Neuronal stem cell (in vitro differentiated cells): ENCODE measurements at places on chromosomes 7 and 10.

GRCh38 chr10:121736315-121737130 lies 138.3 kb upstream of the FGFR2 start:
- H3K27me3 ChIP-seq: no peaks in the 10 kb centered on the region
- H3K4me1 ChIP-seq: peaks cover 12% of the 10 kb centered on the region
- no peaks in the 10 kb centered on the region for H3K36me3 ChIP-seq
- no peak for DNase-seq

GRCh38 chr7:28217143-28217542 lies 36.5 kb upstream of the JAZF1 start:
- H3K36me3 ChIP-seq: no peaks in the 10 kb centered on the region
- H3K4me1 ChIP-seq: peaks cover 15% of the 10 kb centered on the region
- H3K27me3 ChIP-seq: no peaks in the 10 kb centered on the region
- H3K27ac ChIP-seq: no peak overlapping the region

DNA sequence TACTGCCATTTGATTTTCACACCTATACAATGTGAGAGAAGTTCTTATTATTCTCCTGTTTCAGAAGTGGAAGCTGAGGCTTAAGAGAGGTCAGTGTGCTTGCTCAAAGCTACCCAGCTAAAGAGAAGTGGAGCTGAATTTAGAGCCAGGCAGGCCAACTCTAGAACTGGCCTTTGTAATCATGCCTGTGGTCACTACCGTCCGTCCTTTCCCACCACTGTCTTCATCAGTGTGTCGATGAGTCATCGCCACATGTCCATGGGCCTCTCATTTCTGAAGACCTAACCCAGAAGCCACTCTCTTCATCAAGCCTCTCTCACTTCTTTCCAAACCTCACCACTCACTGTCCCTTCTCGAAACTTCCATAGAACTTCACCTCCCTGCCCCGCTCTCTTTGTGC lies 237.8 kb downstream of the KIAA1217 start:
- no peaks in the 10 kb centered on the region for H3K4me1 ChIP-seq
- no peaks in the 10 kb centered on the region for H3K27me3 ChIP-seq
- no peaks in the 10 kb centered on the region for H3K36me3 ChIP-seq

DNA sequence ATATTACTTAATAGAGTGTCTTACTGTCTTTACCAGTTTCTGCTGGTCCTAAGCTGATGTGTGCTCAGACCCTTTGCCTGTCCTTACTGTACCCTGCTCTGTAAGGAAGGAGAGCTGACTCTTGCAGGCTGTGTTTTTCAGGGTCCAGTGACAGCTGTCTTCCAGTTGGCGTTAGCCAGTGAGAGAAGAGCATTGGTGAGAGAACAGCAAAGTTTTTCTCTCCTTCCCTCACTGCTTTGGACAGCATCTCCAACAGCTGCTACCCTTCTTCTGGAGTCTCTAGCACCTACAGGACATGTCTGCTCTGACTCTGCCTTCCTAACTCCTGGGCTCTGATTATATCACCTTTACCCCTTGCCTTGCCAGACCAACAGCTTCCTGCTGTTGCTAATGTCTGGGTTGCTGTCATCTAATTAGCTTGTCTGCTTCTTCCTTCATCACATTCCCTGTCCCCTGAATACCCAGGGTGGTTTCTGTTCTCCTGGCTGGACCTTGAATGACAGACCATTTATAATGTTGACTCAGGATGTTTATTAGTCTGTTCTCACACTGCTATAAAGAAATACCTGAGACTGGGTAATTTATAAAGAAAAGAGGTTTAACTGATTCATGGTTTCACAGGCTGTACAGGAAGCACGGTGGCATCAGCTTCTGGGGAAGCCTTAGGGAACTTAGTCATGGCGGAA lies 23.5 kb upstream of the PANK1 start:
- no peaks in the 10 kb centered on the region for H3K36me3 ChIP-seq
- no peaks in the 10 kb centered on the region for H3K27me3 ChIP-seq
- H3K27ac ChIP-seq: no peak overlapping the region

GRCh38 chr10:45424668-45425404 lies 50.8 kb downstream of the ALOX5 start:
- H3K4me3 ChIP-seq: no peak overlapping the region
- no peak for DNase-seq
- no peaks in the 10 kb centered on the region for H3K27me3 ChIP-seq

DNA sequence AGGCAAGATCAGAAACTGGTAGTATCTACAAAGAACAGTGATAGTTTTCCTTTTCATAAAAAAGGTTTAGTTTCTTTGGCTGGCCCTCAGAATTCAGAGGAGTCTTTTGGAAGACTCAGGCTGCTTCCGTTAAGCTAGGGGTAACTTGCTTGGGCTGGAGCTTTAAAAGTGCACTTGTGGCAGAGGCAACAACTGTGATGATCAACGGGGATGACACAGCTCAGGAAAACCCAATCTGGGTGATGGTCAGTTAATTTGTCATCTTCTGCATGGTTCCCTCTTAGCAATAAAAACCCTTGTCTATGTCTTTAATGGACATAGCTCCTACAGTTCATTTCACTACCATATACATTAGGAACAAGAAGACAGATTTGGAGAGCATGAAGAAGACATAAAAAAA lies 46.7 kb downstream of the SGMS1 start:
- no peaks in the 10 kb centered on the region for H3K36me3 ChIP-seq
- peaks cover 4% of the 10 kb centered on the region for H3K4me1 ChIP-seq
- DNase-seq: no peak
- H3K4me3 ChIP-seq: no peak overlapping the region
- H3K27ac ChIP-seq: no peak overlapping the region

DNA sequence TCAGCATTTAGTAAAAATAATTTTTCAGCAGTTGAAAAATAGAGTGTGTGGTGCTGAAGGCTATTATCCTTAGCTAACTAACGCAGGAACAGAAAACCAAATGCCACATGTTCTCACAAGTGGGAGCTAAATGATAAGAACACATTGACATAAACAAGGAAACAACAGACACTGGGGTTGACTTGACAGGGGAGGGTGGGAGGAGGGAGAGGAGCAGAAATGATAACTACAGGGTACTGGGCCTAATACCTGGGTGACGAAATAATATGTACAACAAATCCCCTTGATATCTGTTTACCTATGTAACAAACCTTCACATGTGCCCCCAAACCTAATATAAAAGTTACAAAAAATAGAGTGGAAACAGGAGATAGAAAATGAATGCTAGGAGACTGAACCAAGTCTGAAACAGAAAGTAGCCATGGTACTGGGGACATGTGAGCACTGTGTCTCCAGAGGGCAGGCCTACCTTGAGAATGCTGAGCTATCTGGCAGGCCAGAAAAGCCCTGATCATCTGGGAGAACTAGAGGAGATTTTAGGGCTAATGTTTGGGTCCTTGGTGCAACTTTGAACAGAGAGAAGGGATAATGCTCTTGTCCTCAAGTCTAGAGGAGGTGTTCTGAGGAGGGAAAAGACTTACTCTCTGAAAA lies 4.7 kb upstream of the EFCAB10 start:
- no peaks in the 10 kb centered on the region for H3K36me3 ChIP-seq
- no peaks in the 10 kb centered on the region for H3K27me3 ChIP-seq
- no peak overlapping the region for H3K4me3 ChIP-seq
- H3K27ac ChIP-seq: no peak overlapping the region
- no peaks in the 10 kb centered on the region for H3K4me1 ChIP-seq
- no peak for DNase-seq

DNA sequence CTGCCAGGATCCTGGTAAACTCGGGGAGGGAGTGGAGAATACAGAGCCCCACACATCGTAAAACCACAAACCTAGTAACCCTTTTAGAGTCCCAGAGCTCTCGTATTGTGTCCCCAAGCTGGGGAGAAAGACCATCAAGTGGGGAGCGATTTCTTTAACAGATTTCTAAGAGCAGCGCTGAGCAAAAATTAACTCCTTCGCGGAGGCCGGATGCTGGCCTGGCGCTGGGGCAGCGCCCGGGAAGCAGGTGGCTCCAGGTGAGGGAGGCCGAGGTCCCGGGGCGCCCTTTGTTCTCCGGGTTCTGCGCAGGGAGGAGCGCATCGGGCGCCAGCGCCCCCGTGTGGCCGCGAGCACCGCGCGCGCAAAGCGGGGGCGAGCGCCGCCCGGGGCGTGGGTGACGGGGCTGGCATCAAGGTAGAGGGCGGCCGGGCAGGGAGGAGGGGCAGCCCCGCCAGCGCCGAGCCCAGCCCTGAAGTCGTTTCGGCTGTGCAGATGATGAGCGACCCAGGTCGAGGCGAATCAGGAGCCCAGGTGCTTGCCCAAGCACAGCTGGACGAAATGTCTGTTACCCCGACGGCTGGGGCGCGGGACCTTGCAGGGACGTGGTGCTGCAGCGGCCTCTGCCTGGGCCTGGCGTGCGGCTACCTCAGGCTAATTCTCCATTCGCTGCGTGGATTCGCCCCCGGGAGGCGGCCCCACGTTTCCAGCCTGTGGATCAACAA lies 10.4 kb upstream of the FGFR2 start:
- H3K4me3 ChIP-seq: no peak overlapping the region
- H3K36me3 ChIP-seq: no peaks in the 10 kb centered on the region
- H3K27me3 ChIP-seq: peaks cover 2% of the 10 kb centered on the region
- no peak for DNase-seq
- H3K27ac ChIP-seq: no peak overlapping the region

DNA sequence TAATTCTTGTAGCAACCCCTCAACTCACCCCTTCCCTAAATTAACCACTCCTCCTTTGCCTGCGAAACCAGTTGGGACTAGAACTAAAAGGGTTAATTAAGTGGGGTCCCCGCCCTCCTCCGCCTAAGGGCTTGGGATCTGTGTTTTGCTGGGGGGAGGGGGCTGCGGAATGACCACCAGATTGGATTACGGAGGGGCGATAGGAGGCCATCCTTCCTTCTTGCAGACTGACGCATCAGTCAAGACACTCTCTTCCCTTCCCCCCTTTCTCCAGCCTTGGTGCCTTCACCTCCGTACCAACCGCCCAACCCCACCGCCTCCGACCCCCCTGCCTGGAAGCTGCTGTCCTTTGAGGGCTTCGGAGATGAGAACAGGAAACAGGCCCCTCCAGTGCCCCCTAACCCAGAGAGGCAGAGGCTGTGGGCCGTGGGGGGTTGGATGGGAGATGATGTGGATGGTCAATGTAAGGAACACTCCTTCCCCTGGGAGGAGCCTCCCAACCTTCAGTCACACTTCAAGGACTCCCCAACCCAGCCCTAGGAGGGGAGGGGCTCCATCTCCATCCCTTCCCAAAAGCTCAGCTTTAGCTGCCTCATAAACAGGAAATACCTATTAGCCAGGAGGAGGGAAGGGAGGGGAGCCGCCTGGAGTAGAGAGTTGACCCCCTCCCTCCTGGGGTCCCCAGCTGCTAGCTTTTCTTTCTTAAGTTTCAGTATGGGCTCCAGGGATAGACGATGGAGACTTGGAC lies 997 bp upstream of the LDB1 start:
- H3K4me3 ChIP-seq: peak overlapping the region; percentile 92
- peak overlapping the region; percentile 98 for H3K27ac ChIP-seq
- no peaks in the 10 kb centered on the region for H3K36me3 ChIP-seq
- H3K4me1 ChIP-seq: peaks cover 39% of the 10 kb centered on the region
- DNase-seq: peak; percentile 77
- no peaks in the 10 kb centered on the region for H3K27me3 ChIP-seq

GRCh38 chr7:85851571-85852193 lies 664.8 kb upstream of the SEMA3D start:
- no peaks in the 10 kb centered on the region for H3K36me3 ChIP-seq
- DNase-seq: peak; percentile 29
- H3K4me1 ChIP-seq: no peaks in the 10 kb centered on the region

- DNase-seq: no peak
- no peaks in the 10 kb centered on the region for H3K4me1 ChIP-seq
- no peak overlapping the region for H3K27ac ChIP-seq
- H3K27me3 ChIP-seq: no peaks in the 10 kb centered on the region
Observed at GRCh38 chr10:11026773-11027172, 9.1 kb downstream of the CELF2 start.

DNA sequence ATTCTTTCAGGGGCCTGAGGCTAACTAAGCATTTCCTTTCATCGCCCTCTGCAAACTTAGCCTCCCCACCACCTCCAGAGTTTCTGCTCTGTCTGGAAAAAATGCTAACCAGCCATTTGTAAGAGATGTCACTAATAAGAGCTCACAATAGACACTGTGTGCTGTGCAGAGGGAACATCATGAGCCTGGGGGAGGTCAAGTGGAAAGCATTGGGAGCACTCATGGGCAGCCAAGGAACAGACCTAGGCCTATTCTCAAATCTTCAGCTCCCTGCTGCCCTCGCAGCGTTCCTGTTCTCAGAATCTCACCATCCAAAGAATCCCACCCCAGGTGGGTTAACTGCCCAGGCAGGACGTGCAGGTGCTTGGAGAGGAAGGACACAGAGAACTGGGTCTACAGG lies 27.1 kb upstream of the GPAM start:
- H3K27me3 ChIP-seq: peaks cover 3% of the 10 kb centered on the region
- H3K36me3 ChIP-seq: no peaks in the 10 kb centered on the region
- DNase-seq: no peak
- peaks cover 16% of the 10 kb centered on the region for H3K4me1 ChIP-seq
- no peak overlapping the region for H3K27ac ChIP-seq
- H3K4me3 ChIP-seq: no peak overlapping the region

DNA sequence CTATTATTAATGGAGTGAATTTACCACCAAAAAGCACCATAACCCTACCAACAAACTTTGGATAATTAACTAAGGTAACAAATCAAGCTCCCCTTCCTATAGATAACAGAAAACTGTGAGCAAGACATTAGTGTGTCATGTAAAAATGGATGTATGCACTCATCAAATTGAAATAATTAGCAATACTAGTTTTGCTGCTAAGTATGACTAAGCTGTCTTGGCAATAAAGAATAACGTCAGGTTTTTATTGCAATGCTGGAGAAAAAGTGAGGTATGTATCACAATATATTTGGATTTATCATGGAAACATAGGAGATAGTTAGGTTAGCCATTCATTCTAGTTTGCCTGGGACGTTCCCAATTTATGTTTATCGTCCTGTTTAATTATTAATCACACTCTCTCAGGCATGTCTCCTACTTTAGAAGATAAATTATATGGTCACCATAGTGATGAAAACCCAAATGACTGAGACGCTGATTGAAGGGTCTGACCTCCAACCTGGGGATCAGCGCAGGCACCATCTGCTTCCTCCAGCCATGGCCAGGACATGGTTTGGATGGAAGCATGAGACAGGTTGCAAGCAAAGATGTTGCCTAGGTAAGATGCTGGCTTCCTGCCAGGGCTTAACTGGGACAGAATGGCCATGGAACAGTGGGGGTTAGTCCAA lies 125.6 kb downstream of the FANK1 start:
- no peaks in the 10 kb centered on the region for H3K4me1 ChIP-seq
- H3K27me3 ChIP-seq: no peaks in the 10 kb centered on the region
- no peak overlapping the region for H3K4me3 ChIP-seq
- no peak overlapping the region for H3K27ac ChIP-seq
- H3K36me3 ChIP-seq: no peaks in the 10 kb centered on the region

DNA sequence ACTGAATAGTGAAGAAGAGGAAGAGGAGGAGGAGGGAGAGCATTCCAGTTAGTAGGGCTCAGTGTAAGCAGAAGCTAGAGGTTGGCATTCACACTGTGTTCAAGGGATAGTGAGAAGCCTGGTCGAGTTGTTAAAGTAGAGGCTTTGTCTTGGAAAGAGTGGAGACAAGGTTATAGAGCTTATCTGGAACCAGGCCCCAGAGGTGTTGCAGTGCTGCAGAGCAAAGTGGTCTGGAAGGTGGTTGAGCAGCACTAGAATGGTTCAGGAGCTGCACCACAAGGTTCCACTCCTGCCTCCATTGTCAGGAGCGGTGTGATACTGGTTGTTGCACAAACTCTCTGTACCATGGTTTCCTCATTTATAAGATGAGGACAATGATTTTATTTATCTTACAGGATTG lies 8.8 kb upstream of the PCGF5 start:
- H3K36me3 ChIP-seq: no peaks in the 10 kb centered on the region
- no peak overlapping the region for H3K27ac ChIP-seq
- DNase-seq: no peak
- no peaks in the 10 kb centered on the region for H3K4me1 ChIP-seq
- no peak overlapping the region for H3K4me3 ChIP-seq
